ENCODE measurements at places on chromosomes 1 and 21. TPM values are rescaled to one million over a fixed set of nuclear protein-coding genes. Genes with fewer than 3 reads are reported as not detected.

PTGS2 gene
- total RNA-seq = 0.72 TPM

PGLYRP4 gene
- total RNA-seq = not detected

OVAAL gene
- not detected for total RNA-seq

SPRR2A gene
- not detected for total RNA-seq

TMIGD3 gene
- not detected for total RNA-seq

FCRLB gene
- total RNA-seq = 0.31 TPM

SLC44A3 gene
- 52.5 TPM for total RNA-seq

MEGF6 gene
- total RNA-seq = 8.6 TPM

LCE2D gene
- total RNA-seq = not detected

KIF17 gene
- 0.73 TPM for total RNA-seq

ZSWIM5 gene
- 2.6 TPM for total RNA-seq

TNFRSF9 gene
- 0.08 TPM for total RNA-seq

ARHGEF11 gene
- 10.2 TPM for total RNA-seq

KRTAP11-1 gene
- total RNA-seq = not detected

DPT gene
- total RNA-seq = 8.9 TPM

KLHDC9 gene
- total RNA-seq = 7.0 TPM

ANGPTL1 gene
- 4.0 TPM for total RNA-seq

RABGAP1L gene
- total RNA-seq = 45.7 TPM

PFKFB2 gene
- total RNA-seq = 7.2 TPM

PROK1 gene
- total RNA-seq = not detected

WNT2B gene
- total RNA-seq = 0.79 TPM

HS2ST1 gene
- 14.9 TPM for total RNA-seq

OR2C3 gene
- total RNA-seq = not detected

CATSPERE gene
- total RNA-seq = 1.2 TPM

All from pancreas (tissue), 10 donors.